A549 treated with RU486 at 1 μM for 4 hours (cell line): ENCODE measurements at places on chromosomes 4 and X. TPM values are rescaled to one million over a fixed set of nuclear protein-coding genes. Genes with fewer than 3 reads are reported as not detected.

The SPP1 gene
- 154 to 221 TPM (median 176 TPM) in 5 replicates for total RNA-seq

The FGD1 gene
- 5.7 to 8.4 TPM (median 6.2 TPM) in 5 replicates for total RNA-seq

The HEPH gene
- total RNA-seq = not detected in 5 replicates

The TEX13B gene
- not detected in 5 replicates for total RNA-seq

The USP38 gene
- total RNA-seq = 5.5 to 9.2 TPM (median 8.7 TPM) in 5 replicates

The GYG2 gene
- 3.6 to 5.6 TPM (median 4.3 TPM) in 5 replicates for total RNA-seq

The ANXA3 gene
- 54.9 to 76.4 TPM (median 59.0 TPM) in 5 replicates for total RNA-seq

The GSX2 gene
- not detected in 5 replicates for total RNA-seq

The CHM gene
- 4.3 to 10.2 TPM (median 9.6 TPM) in 5 replicates for total RNA-seq

The FGFR3 gene
- total RNA-seq = 1.4 to 2.5 TPM (median 1.9 TPM) in 5 replicates

The DRP2 gene
- 0.10 to 0.21 TPM (median 0.18 TPM) in 5 replicates for total RNA-seq

The BCORL1 gene
- 4.8 to 10.5 TPM (median 9.3 TPM) in 5 replicates for total RNA-seq

The DUX4 gene
- total RNA-seq = not detected in 5 replicates

The SLC9B1 gene
- 0.10 TPM in 1 of 5 replicates, not detected in the others for total RNA-seq

The IL13RA1 gene
- total RNA-seq = 30.3 to 60.9 TPM (median 55.2 TPM) in 5 replicates

The BTK gene
- 0.08 to 0.37 TPM (median 0.23 TPM) in 5 replicates for total RNA-seq

The BEX5 gene
- total RNA-seq = not detected in 5 replicates

The GRSF1 gene
- 68.1 to 87.9 TPM (median 78.6 TPM) in 5 replicates for total RNA-seq

The SMIM10L2A gene
- total RNA-seq = 0.15 to 0.24 TPM (median 0.19 TPM) in 5 replicates

The SLC26A1 gene
- 0.20 to 0.91 TPM (median 0.26 TPM) in 5 replicates for total RNA-seq

The FAM184B gene
- 0.03 to 0.05 TPM (median 0.03 TPM) in 4 of 5 replicates, not detected in the other for total RNA-seq

The MAGEE2 gene
- total RNA-seq = not detected in 5 replicates

The SPATA4 gene
- total RNA-seq = 0.15 to 0.20 TPM (median 0.20 TPM) in 3 of 5 replicates, not detected in the others

The DMRTC1 gene
- not detected in 5 replicates for total RNA-seq

The ADH1B gene
- total RNA-seq = not detected in 5 replicates

The UGT2A1 gene
- total RNA-seq = not detected in 5 replicates

The PCDH19 gene
- total RNA-seq = 0.01 to 0.06 TPM (median 0.02 TPM) in 3 of 5 replicates, not detected in the others

The VCX3B gene
- not detected in 5 replicates for total RNA-seq

The SLITRK4 gene
- not detected in 5 replicates for total RNA-seq

The CENPVL2 gene
- not detected in 5 replicates for total RNA-seq

The GAGE2A gene
- not detected in 5 replicates for total RNA-seq

The MTMR1 gene
- total RNA-seq = 11.6 to 17.8 TPM (median 16.7 TPM) in 5 replicates

The MAGEA1 gene
- 0.15 TPM in 1 of 5 replicates, not detected in the others for total RNA-seq

The FGF2 gene
- total RNA-seq = 36.3 to 64.1 TPM (median 51.6 TPM) in 5 replicates

The RASGEF1B gene
- total RNA-seq = 0.25 TPM in 1 of 5 replicates, not detected in the others

The SCML2 gene
- total RNA-seq = 6.7 to 9.8 TPM (median 8.0 TPM) in 5 replicates

The CLDN34 gene
- total RNA-seq = not detected in 5 replicates

The ARL9 gene
- total RNA-seq = not detected in 5 replicates

The FABP2 gene
- not detected in 5 replicates for total RNA-seq

The FMR1NB gene
- total RNA-seq = not detected in 5 replicates

The KCTD8 gene
- total RNA-seq = not detected in 5 replicates

The CXCL6 gene
- total RNA-seq = not detected in 5 replicates

The TCEAL2 gene
- total RNA-seq = not detected in 5 replicates

The ASB5 gene
- total RNA-seq = 0.05 to 0.07 TPM in 2 of 5 replicates, not detected in the others

The UCP1 gene
- total RNA-seq = not detected in 5 replicates

The PRRG3 gene
- not detected in 5 replicates for total RNA-seq

The ENPEP gene
- total RNA-seq = 0.07 to 0.35 TPM (median 0.17 TPM) in 5 replicates

The COL4A5 gene
- total RNA-seq = 7.0 to 16.0 TPM (median 11.8 TPM) in 5 replicates
